ENCODE measurements at places on chromosomes 16 and 17.
A peak's percentile ranks its signal among the peaks of the same experiment; 100 is the strongest.

DNA sequence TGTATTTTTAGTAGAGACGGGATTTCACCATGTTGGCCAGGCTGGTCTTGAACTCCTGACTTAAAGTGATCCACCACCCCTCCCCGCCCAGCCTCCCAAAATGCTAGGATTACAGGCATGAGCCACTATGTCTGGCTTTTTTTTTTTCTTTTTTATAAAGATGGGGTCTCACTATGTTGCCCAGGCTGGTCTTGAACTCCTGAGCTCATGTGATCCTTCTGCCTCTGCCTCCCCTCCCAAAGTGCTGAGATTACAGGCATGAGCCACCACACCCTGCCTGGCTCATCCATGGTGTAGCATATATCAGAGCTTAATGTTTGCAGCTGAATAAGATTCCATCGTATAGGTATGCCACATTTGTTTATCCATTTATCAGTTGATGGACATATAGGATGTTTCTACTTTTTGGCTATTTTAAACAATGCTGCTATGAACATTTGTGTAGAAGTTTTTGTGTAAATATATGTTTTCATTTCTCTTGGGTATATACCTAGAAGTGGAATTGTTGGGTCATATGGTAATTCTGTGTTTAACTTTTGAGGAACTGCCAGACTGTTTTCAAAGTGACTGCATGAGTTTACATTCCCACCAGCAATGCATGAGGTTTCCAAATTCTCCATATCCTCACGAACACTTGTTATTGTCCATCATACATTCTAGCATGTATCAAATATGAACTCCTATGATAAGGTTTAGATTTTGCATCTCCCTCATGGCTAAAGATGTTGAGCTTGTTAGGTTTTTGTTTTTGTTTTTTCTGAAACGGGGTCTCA, 55.7 kb upstream of the HAS3 start:
- no peak for DNase-seq

- DNase-seq = no peak
Measured at GRCh38 chr17:44628243-44629188, 27.8 kb upstream of the MEIOC start.

DNA sequence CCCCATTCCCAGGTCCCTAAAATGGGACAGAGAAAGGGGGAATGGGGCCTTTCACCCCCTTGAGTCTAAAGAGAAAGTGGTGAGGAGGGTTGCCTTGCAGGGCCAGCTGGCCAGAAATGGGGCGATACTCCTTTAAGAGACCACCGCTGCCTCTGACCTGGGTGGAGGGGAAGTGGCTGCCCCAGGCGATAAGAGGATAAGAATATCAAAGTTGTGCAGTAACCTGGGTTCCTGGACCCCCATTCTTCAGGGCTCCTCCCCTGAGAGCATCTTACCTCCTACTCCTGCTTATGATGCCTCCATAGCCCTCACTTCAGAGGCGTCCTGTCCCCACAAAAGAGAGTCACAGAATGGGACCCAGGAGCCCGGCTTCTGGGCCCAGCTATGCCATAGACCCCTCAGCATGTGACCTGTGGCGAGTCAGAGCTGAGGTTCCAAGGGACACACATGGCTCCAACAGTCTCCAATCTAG, 5.2 kb upstream of the TSPOAP1 start:
- no peak for DNase-seq

GRCh38 chr16:54093281-54093680, 193.3 kb downstream of the IRX3 start:
- DNase-seq = no peak

DNA sequence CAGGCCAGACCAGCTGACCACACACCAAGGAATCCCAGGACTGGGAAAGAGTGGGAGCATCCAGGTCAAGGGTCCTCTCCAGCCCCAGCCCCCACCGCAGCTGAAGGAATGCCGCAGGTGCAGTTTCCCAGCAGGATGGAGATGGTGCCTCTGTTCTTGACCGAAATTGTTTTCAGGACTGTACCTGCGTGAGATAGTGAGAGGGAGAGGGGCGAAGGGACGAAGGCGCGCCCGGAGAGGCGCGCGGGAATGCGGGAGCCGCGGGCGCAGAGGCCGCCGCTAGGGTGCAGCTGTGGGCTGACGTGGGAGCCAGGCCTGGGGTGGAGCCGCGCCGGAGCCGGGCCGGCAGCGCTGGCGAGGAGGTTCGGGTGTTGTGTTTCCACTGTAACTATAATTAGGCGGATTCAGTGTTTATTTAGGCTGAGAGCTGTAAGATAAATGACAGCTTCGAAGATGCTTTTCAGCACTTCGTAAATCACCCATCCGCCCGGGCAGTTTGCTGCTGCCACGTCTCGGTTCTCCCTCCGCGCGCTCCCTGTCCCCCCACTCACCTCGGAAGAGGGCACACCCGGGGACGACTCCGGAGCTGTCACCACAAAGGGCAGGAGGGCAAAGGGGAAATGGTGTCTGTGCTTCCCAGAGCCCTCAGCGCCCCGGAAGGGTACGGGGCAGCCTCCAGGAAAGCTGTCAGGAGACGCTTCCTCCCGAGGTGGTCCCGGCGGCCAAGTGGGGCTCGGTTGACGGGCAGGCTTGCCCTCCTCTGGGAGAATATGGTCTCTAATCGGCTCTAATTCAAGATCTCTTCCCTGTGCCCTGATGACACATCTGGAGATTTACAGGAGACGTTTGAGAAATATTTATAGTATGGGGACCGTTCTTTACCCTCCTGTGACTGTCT, 38.2 kb downstream of the HOXB1 start:
- peak; percentile 5 for DNase-seq

- DNase-seq = no peak
Measured at GRCh38 chr17:40560592-40561293, 4.5 kb downstream of the CCR7 start.

Data from NCI-H2171 treated with DMSO at 0.1 percent for 48 hours (cell line).